ENCODE measurements at places on chromosomes 1 and 21. TPM values are rescaled to one million over a fixed set of nuclear protein-coding genes. Genes with fewer than 3 reads are reported as not detected.

The S100A16 gene
- not detected for total RNA-seq

The HFM1 gene
- not detected for total RNA-seq

DNA sequence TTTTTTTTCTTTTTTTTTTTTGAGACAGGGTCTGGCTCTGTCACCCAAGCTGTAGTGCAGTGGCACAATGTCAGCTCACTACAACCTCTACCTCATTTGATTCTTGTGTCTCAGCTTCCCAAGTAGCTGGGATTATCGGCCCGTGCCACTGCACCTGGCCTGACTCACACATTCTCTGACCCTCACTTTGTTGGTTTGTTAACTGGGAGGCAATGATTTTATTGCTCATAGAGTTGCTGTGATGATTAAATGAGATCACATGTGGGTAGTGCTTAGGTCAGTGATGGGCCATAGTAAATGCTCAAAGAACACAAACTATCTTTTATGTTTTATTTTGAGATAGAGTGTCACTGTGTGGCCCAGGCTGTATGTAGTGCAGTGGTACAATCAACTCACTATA, 47.3 kb upstream of the SSBP3 start:
- DNase-seq, result no peak

DNA sequence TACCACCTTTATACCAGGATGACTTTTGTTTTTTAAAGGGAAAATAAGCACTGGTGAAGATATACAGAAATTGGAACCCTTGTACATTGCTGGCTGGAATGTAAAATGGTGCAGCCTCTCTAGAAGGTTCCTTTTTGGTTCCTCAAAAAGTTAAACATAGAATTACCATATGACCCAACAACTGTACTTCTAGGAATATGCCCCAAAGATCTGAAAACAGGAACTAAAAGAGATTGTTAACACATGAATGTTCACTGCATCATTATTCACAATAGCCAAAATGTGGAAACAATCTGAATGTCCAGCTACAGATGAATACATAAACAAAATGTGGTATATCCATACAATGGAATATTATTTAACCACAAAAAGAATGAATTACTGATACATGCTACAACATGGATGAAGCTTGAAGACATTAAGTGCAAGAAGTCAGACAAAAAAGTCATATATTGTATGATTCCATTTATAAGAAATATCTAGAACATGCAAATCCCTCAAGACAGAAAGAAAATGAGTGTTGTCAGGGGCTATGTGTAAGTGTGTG, 84.9 kb upstream of the DMRTA2 start:
- no peak for DNase-seq
